ENCODE measurements at places on chromosomes 12 and 14. TPM values are rescaled to one million over a fixed set of nuclear protein-coding genes. Genes with fewer than 3 reads are reported as not detected.

DNA sequence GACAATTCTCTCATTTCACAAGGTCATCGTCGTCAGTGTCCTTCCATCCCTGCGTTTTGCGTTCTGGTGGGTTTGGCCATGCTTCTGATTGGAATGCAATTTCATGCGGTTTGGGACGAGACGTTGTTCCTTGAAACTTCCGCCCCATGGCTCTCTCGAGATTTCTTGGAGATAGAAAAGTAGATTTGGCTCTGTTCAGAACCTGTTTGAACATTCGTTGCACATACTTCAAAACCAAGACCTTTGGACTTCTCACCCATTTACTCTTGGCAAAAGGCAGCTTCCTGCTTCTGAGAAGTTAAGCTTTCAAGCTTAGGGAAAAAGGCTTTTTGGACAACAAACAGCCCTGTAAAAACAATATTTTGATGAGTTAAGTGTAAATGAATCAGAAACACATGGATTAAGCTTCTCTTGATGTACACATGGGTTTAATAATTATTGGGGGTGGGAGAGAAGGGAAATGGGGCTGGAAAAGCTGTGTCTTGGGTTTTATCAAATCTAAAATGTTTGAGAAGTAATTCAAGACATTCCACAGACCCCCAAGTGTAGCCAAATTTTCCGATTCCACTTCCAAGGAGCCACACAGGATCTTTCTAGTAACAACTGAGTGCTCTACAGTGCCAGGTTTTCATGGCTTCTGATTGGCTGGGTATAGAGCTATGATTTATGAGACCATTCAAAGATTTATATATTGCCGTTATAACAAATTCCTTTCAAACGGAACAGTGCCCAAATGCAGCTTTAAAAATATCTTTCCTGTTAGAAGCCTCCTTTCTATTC is 467.2 kb downstream of the MED13L start:
- no peak for DNase-seq

AHNAK2 gene
- total RNA-seq = 17.1 TPM

TAS2R9 gene
- total RNA-seq = not detected

DNA sequence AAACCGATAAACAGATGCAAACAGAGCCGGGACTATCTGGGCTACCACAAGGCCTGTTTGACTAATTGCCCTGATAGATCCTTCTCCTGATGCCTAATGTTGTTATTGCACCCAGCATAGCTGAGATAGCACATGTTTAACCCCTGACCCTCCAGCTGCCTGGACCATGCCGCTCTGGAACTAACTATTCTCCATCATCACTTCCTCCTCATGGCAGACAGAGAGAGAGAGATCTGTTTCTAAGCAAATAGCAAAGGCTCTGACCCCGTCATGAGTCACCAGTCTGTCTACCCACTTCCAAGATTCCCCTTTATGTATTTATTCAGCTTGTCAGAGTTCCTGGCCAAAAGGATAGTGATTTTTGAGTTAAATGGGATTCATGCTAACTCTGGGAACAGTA is 58.2 kb upstream of the FLRT2 start:
- peak; percentile 100 for DNase-seq

ADGRD1 gene
- total RNA-seq = 0.26 TPM

- DNase-seq = peak; percentile 72
Measured at GRCh38 chr12:107607464-107608392, 77.9 kb upstream of the PWP1 start.

DNA sequence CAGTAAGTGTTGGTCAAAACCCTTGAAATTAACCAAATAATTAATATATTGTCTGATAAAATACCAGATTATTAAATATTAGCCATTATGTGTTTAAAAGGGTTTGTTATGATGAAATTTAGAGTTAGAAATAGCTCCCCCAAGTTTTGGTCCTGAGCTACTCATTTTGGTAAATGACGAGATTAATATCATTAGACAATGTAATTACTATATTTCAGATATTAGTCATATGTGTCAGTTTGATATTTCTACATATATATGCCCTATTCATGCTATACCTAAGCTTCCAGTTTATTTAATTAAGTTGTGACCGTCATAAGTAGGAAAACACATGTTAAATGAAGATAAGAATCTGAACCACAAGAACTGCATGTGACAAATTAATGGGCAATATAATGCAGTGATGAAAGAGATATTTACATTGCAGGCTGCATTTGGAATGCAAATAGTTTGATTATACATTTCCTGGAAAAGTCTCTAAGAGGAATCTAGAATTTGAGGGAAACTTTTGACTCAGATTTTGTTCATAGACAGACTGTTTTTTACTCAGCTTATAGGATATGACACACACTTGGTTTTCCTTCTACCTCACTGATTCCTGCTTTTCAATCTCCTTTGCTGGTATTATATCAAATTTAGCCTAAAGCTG is 70.5 kb downstream of the TBC1D30 start:
- peak; percentile 29 for DNase-seq

DNA sequence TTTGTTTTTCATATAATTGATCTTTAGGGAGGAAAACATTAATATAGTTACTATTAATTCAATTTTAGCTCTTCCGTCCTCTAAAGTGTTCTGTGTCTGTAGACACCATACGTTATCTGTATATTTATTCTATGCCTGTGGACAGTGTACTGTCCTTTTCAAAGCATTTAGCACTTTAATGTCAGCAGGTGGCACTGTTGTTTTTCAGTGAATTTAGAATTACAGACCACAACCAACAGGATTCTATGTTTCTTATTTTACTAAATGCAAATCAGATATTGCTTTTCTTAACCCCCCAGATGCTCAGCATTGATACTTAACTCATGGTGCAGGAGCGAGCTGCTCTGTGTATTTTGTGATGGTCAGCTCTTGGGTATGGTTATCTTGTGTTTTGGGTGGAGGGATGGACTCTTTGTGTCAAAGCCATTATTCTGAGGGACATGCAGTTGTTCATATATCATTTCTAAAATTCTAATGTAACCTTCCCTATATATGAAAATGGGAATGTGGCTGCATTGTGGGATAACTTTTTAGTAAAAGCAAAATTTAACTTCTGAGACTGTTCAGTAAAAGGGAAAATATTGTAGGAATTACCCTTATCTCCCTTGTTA is 65.2 kb downstream of the PAPOLA start:
- peak; percentile 11 for DNase-seq

TMEM132C gene
- total RNA-seq = not detected

NAV3 gene
- 2.3 TPM for total RNA-seq

KLRG1 gene
- total RNA-seq = 0.51 TPM

- no peak for DNase-seq
Measured at GRCh38 chr14:51006781-51007211, 62.5 kb upstream of the PYGL start.

DNA sequence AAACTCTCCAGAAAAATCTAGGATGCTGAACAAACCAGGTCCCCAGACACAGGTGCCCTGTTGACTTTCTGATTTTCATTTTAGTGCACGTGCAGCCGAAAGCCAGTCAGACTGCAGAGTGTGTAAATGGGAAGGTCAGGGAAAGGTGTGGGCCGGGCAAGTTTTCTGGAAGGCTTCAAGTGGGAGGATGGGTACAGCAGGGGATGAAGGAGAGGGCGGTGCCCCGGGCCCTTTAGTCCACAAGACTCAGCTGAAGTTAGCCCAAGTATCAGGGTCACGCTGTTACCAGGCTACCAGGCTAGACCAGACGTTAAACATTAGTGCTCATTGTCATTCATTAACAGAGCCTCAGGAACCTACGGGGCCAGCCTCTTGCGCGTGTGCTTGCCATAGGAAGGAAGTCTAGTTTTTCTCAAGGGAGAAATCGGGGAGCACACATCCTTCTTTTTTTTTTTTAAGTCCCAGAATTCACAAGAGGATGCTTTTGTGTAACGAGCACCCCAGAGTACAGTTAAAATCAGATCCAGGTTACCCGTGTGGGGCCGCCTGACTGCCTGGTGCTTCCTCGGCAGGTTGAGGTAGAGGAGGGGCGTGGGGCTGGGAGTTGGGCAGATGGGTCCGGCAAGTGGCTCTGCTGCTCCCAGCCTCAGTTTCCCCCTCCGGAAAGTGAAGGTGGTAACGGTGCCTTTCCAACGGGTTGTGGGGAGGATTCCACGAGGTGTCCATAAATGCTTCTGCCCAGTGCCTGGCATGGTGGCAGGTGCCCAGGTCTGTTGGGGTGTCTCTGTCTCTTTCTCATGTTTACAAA is 19.1 kb downstream of the BCL7A start:
- no peak for DNase-seq

DNA sequence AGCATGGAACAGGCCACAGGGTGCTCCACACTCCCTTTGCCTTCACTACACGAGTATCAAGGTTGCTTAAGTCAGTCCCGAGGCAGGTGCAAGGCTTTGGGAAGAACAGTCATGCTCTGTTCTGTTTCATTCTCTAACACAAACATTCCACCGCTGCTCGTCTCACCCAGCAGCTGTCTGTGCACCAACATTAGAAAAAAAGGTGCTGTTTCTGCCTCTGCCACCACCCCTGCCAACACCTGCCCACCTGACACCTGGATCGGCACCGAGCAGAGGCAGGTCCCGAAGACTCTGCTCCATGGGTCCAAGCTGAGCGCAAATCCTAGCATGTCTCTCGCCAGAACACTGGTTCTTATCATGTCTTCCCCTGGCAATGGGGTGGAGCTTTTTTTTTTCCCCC is 347.7 kb downstream of the TMEM132D start:
- DNase-seq = no peak

SLC5A8 gene
- under 0.01 TPM for total RNA-seq

- DNase-seq = peak; percentile 88
Measured at GRCh38 chr12:79841248-79841877, 93.5 kb downstream of the PPP1R12A start.

RPS6KL1 gene
- total RNA-seq = 5.6 TPM

PPM1H gene
- 1.3 TPM for total RNA-seq

DNA sequence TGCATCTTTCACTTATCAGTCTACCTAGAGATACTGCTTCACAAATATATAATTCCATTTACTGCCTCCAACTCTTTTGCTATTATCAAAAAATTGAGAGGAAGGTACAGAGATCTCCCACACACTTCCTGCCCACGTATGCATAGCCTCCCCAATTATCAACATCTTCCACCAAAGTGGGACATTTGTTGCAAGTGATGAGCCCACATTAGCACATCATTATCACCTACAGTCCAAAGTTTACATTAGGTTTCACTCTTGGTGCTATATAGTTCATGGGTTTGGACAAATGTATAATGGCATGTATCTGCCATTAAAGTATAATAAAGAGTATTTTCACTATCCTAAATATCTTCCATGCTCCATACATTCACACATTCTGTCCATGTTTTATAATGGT is 66.3 kb downstream of the SLC2A13 start:
- DNase-seq = no peak

CCDC88C gene
- total RNA-seq = 14.2 TPM

DNA sequence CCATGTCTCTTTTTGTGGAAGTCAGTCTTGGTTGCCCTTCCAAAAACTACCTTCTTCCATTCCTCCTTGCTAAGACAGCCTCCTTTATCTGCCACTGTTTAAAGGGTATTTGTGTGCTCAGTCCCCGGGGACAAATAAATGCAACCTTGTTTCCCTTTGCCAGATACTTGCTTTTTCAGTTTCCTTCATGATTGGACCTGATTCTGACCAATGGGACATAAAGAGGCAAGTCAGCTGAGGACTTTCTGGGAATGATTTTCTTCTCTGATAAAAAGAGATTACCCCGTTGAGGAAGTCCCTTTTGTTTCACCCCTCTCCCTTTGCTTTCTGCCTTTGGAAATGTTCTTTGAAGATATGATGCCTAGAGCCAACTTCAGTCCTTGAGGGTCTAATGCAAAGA is 7.4 kb upstream of the TUBA1B start:
- no peak for DNase-seq

DNA sequence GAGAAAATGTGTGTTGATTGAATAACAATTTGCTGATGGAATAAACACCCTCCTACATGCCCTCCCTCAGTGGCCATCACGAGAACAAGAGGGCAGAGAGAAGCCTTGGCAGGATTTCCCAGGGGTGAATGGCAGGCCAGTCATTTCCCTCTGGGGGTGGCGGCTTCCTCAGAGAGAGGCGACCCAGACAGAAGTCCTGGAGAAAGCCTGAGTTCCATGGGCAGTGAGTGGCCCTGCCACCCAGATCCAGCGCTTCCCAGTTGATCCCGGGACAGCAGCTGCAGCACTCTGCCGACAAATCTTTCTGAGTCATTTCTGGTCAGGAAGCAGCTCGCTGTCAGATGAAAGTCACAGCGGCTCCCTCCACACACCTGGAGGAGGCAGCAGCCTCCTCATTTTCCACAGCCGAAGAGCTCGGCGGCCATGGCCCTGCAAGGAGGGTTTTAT is 123.0 kb downstream of the SCARB1 start:
- peak; percentile 92 for DNase-seq

- peak; percentile 58 for DNase-seq
Measured at GRCh38 chr12:8697120-8697475, 693 bp upstream of the RIMKLB start.

DNA sequence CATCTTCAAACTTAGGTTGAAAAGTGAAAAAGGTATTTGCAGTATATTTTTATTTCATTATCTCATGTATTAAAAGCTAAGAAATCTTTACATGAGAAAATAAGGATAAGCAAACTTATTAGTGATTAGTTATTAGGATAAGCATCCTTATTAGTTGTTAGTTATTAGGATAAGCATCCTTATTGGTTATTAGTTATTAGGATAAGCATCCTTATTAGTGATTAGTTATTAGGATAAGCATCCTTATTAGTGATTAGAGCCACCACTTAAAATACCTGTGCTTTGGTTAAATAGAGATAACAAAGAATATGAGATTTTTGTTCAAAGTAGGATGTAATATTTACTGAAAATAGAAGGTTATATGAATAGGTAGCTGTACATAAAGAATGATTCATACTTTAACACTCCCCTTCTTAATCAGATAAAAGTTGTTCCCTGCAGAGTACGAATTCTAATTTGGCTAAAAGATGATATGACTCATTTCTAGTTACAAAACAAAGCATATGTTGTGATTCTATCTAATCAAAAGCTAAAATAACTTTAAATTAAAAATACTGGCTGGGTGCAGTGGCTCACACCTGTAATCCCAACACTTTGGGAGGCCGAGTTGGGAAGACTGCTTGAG is 56.4 kb downstream of the KDM5A start:
- DNase-seq = peak; percentile 5

- DNase-seq = no peak
Measured at GRCh38 chr12:77741974-77742517, 88.6 kb upstream of the NAV3 start.

DNA sequence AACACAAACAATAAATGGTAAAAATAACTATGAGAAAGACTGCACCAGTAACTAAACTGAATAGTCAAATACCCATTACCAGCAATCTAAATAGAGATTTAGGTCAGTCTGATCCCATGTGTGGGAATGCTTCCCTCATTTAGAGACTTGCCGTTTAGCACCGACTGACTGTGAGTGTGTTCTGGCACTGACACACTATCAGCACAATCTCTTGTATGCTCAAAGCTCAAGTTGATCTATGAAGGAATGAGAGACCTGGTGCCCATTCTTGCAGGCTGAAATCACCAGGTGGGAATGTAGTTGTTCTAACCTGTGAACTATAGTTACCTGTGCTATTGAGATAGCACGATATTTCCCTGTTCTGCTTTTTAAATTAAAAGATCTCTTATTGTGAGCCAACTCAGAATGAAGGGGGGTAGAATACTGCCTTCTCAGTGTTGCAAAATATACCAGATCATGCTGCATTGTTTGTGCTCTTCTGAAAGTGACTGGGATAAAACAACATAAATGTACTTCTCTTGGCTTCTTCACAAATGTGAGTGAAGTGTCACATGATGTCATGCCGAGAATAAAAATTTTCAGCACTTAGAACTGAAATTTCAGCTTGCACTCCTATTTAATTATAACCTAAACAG is 99.6 kb downstream of the LIN7A start:
- no peak for DNase-seq
